Uterus (tissue), 4 donors: ENCODE measurements at places on chromosomes 5 and 9. TPM values are rescaled to one million over a fixed set of nuclear protein-coding genes. Genes with fewer than 3 reads are reported as not detected.
A peak's percentile ranks its signal among the peaks of the same experiment; 100 is the strongest.

DNA sequence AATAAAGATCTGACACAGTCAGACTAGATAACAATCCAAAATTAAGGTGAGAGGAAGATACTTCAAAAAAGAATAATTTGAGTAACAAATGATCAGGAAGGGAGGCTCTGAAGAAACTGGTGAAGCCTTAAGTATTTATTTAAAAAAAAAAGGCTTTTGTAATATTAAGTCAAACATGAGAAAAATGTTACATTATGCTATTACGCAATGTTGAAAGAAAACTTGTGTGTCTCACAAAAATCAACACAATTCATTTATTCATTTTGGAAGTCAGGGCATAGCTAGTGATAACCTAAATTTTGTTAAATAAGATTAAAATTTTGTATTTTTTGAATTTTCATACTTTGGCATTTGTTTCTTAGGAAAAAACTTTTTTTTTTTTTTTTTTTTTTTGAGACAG is 28.2 kb downstream of the WDR41 start:
- H3K36me3 ChIP-seq, result no peaks in the 10 kb centered on the region
- no peak overlapping the region for H3K4me3 ChIP-seq
- DNase-seq, result no peak
- no peak overlapping the region for H3K27ac ChIP-seq
- H3K27me3 ChIP-seq, result no peaks in the 10 kb centered on the region

- peak overlapping the region; percentile 25 for H3K27ac ChIP-seq
- no peaks in the 10 kb centered on the region for H3K36me3 ChIP-seq
- DNase-seq, result no peak
- no peaks in the 10 kb centered on the region for H3K4me1 ChIP-seq
Observed at GRCh38 chr9:36207546-36208012, 16.9 kb downstream of the CLTA start.

DNA sequence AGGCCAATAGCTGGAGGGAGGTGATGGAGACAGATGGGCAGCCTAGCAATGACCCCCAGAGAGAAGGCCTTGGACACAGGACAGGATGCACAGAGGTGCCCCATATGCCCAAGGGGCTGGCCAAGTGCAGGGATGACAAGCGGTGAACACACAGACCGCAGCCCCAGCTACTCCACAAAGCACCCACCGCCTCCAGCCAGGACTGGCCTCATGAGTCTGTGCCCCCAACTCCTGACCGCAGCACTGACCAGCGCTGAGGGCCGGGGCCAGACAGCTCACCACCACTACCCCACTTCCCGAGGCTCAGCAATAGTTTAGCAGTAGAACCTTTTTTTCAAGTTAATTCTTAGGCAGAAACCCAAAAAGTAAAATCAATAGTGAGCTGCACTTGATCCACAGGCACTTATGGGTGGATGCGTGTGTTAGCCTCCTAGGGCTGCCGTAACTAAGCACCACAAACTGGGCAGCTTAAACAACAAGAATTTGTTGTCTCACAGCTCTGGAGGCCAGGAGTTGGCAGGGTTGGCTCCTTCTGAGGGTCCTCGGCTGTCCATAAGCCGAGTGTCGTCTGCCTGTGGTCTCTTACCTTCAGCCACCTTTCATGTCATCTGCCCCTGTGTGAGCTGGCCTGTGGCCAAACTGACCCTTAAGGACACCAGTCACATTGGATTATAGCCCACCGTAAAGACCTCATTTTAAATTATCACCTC is 14.1 kb downstream of the ROR2 start:
- DNase-seq, result peak; percentile 16
- H3K27ac ChIP-seq, result peak overlapping the region; percentile 74
- H3K27me3 ChIP-seq, result no peaks in the 10 kb centered on the region
- H3K36me3 ChIP-seq, result no peaks in the 10 kb centered on the region
- no peak overlapping the region for H3K4me3 ChIP-seq

GRCh38 chr5:38755181-38755580 is 90.6 kb upstream of the OSMR start:
- H3K36me3 ChIP-seq, result no peaks in the 10 kb centered on the region
- H3K27ac ChIP-seq, result no peak overlapping the region
- H3K4me1 ChIP-seq, result no peaks in the 10 kb centered on the region
- no peak overlapping the region for H3K4me3 ChIP-seq
- no peak for DNase-seq

- H3K36me3 ChIP-seq, result no peaks in the 10 kb centered on the region
- peak; percentile 65 for DNase-seq
- no peak overlapping the region for H3K27ac ChIP-seq
- H3K4me3 ChIP-seq, result no peak overlapping the region
- H3K27me3 ChIP-seq, result no peaks in the 10 kb centered on the region
Observed at GRCh38 chr9:130240410-130241197, 25.0 kb upstream of the HMCN2 start.

DNA sequence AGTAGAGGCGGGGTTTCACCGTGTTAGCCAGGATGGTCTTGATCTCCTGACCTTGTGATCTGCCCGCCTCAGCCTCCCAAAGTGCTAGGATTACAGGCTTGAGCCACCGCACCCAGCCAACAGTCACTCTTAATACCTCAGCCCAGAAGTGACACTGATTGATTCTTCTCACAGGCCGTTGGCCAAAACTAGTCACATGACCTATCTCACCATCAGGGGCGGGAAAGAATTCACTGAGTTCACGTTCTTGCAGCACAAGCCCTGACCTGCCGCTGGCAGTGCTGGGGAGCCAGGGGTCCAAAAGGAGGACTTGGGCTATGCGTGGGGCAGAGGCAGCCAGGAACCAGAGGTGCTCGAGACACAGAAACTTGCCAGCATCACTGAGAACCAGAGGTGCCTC is 55.0 kb upstream of the CPLX2 start:
- no peak for DNase-seq
- H3K4me1 ChIP-seq, result no peaks in the 10 kb centered on the region
- no peak overlapping the region for H3K4me3 ChIP-seq

DNA sequence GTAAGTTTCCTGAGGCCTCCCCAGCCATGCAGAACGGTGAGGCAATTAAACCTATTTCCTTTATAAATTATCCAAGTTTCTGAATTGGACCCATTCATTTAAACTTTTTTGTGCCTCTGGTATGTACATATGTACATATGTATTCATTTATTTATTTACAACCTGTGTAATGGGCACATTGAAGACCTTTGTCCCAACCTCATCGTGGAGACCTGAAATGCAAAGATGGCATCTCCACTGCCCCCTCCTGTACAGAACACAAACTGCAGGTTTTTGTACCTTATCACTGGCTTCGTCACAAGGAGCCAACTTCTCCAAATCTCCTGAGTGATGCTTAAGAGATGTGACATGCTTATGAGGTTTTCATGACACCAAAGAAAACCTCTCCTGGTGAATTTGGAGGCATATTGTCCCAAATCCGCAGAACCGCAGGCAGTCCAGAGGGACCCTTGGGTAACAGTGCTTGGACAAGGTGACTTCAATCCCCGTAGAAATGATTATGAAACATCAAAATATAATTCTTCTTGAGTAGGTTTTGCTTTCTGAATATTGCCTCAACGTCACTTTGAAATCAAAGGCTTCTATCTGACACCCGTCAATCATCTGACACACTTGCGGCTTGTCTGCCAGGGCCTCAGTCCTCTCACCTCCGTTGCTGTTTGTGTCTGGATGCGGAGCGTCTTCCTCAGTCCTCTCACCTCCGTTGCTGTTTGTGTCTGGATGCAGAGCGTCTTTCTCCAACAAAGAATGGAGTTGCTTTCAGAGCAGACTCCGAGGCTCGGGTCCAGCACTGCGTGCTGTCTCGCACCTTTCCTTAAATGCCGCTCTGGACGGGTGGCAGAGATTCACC is 135.0 kb upstream of the IRX4 start:
- H3K27ac ChIP-seq, result no peak overlapping the region
- DNase-seq, result no peak
- no peaks in the 10 kb centered on the region for H3K27me3 ChIP-seq
- H3K36me3 ChIP-seq, result no peaks in the 10 kb centered on the region
- H3K4me1 ChIP-seq, result no peaks in the 10 kb centered on the region

DNA sequence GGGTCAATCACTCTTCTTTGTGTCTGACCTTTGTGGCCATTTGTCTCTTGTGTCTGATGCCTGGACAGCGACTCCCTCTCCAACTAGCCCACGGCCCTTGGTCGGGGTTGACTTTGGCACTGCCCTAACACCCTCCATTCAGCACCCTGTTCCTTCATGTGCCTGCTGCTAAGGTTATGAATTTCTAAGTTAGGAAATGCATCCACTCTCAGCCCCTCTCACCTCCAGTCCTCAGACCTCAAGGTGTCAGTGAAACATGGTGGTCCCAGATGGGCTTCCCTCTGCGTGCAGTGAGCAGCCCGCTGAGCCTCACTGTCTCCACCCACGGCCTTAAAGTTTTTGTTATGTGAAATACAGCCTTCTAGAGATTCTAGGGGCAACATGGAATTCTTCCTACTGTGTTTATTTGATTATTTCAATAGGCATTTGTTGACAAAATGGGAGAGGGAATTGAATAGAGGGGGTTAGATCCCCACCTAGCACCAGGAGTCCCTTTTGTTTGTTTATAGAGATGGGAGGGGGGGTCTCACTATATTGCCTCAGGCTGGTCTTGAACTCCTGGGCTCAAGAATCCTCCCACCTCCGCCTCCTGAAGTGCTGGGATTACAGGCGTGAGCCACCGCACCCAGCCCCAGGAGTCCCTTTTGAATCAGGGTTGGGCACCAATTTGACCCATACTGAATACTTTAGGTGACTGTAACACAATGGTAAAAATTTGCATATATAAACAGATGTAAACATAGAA is 1.6 kb upstream of the GLIPR2 start:
- H3K36me3 ChIP-seq, result no peaks in the 10 kb centered on the region
- no peak overlapping the region for H3K4me3 ChIP-seq
- DNase-seq, result no peak
- no peak overlapping the region for H3K27ac ChIP-seq
- peaks cover 2% of the 10 kb centered on the region for H3K4me1 ChIP-seq

GRCh38 chr9:106639873-106640568 is 222.9 kb upstream of the ZNF462 start:
- H3K27ac ChIP-seq, result no peak overlapping the region
- no peaks in the 10 kb centered on the region for H3K27me3 ChIP-seq
- no peaks in the 10 kb centered on the region for H3K36me3 ChIP-seq
- no peaks in the 10 kb centered on the region for H3K4me1 ChIP-seq

GRCh38 chr5:32159328-32160072 is 14.6 kb downstream of the GOLPH3 start:
- no peak for DNase-seq
- H3K4me1 ChIP-seq, result no peaks in the 10 kb centered on the region
- no peaks in the 10 kb centered on the region for H3K27me3 ChIP-seq

DNA sequence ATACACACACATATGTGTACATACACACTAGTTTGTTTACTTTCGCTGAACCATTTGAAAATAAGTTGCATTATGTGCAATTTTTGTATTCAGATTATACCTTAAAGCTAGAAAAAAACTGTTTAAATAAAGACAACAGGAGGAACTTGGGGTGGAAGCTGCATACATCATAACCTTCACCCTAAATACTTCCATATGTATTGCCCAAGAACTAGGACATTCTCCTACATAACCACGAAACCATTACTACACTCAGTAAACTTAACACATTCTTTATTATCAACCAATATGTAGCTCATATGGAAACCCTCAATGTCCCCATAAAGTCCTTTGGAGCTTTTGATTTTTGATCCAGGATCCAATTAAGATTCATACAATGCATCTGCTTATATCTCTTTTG is 83.3 kb downstream of the GIN1 start:
- H3K27ac ChIP-seq, result no peak overlapping the region
- H3K4me1 ChIP-seq, result no peaks in the 10 kb centered on the region
- no peaks in the 10 kb centered on the region for H3K36me3 ChIP-seq
- H3K27me3 ChIP-seq, result no peaks in the 10 kb centered on the region

DNA sequence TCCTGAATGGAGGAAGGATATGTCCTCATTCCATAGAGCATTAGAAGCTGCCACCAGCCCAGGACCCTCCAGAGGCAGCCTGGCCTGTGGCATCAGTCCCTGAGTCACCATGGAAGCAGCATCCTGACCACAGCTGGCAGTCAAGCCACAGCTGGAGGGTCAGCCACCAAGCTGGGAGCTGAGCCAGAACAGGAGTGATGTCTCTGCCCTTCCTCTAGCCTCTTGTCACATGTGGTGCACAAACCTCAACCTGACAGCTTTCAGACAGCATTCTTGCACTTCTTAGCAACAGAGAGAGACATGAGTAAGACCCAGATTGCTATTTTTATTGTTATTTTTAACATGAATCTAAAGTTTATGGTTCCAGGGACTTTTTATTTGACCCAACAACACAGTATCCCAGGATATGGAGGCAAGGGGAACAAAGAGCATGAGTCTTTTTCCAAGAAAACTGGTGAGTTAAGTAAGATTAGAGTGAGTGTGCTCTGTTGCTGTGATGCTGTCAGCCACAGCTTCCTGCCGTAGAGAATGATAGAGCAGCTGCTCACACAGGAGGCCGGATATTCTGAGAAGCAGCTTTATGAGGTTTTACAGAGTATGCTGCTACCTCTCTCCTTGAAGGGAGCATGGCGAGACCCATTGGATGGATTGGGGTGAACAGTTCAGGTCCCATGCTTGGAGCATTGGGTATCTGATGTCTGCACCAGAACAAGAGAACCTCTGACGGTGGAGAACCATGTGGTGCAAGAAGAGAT is 13.0 kb upstream of the CYFIP2 start:
- no peak overlapping the region for H3K4me3 ChIP-seq
- DNase-seq, result no peak
- H3K36me3 ChIP-seq, result no peaks in the 10 kb centered on the region
- no peaks in the 10 kb centered on the region for H3K4me1 ChIP-seq
- H3K27me3 ChIP-seq, result no peaks in the 10 kb centered on the region

DNA sequence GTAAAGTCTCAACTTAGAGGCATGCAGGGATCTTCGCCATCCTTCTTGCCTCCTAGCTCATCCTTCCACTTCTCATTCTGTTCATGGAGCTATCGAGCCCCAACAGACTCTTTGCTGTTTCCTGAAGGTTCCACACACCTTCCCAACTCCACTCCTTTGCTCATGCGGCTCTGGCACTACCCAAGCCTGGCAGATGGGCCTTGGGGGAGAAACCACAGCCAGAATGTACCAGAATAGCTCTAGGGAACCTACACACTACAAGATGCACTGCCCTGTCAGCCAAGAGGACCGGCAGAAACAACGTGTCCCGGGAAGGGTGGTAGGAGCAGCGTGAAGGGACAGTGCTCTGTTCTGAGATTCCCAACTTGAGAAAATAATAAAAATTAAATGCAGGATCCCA is 178.9 kb downstream of the GABBR2 start:
- no peak for DNase-seq
- H3K4me3 ChIP-seq, result no peak overlapping the region
- H3K27ac ChIP-seq, result no peak overlapping the region
- H3K27me3 ChIP-seq, result no peaks in the 10 kb centered on the region

Gene STC2
- total RNA-seq, result 3.4 TPM

DNA sequence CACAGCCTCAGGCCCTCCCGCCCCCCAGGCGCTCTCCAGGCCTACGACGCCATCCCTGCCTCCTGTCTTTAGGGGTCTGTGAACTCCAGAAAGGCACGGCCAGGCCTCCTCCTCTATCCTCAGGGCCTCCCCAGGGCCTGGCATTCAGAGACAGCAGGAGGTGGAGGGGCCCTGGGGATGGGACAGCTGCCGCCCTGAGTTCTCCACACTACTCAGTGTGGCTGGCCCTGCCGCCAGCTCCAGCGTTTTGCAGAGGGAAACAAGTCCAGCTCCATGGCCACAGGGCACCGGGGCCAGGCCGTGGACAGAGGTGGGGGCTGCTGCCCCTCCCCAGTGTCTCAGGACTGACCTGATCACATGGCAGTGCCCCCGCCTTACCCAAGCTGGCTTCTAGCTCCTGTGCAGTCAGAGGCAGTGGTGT is 16.4 kb downstream of the SH3GLB2 start:
- DNase-seq, result no peak
- H3K36me3 ChIP-seq, result no peaks in the 10 kb centered on the region
- H3K27me3 ChIP-seq, result no peaks in the 10 kb centered on the region
- H3K4me3 ChIP-seq, result no peak overlapping the region
- H3K4me1 ChIP-seq, result no peaks in the 10 kb centered on the region
- no peak overlapping the region for H3K27ac ChIP-seq

Gene CDH6
- total RNA-seq, result 5.6 TPM

Gene PGGT1B
- total RNA-seq, result 35.5 TPM

Gene LCP2
- 19.1 TPM for total RNA-seq
